ENCODE measurements at places on chromosomes 1 and 21.

DNA sequence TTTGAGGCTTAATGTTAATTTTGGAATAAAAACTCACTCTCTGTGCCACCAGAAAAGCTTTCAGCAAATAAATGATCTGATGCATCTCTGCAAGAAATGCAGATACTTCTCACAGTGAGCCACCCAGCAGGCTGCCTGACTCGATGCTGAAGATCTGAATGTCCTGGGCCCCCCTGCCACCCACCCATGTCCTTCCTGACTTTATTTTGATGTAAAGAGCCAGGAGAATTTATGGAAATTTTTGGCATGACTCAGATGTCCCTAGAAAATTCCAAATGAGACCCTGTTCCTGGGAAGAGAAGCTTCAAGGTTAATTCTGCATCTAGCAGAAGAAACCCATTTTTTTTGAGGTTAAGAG is 62.8 kb upstream of the COA6 start:
- no peak for DNase-seq

GRCh38 chr1:57067863-57068262 is 102.0 kb upstream of the C8B start:
- no peak for DNase-seq

DNA sequence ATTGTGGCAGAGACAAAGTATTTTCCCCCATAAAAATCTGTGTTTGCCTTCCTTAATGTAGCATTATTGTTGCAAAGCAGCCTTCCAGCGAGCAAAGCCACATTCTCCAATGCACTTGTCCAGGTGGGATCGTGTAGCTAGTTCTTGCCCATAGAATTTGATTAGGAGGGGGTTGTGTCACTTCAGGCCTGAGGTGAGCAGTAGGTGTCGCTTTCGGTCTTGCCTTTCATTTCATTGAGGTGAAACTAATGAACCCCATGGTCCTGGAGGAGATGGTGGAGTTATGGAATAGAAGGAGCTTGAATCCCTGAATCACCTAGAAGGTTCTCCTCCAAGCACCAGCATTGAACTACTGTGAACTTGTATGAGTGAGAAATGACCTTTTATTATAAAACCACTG is 318.9 kb upstream of the PBX1 start:
- no peak for DNase-seq

GRCh38 chr1:223738465-223739365 is 26.4 kb downstream of the CAPN2 start:
- DNase-seq, result no peak

- DNase-seq, result no peak
Measured at GRCh38 chr1:236185687-236186086, 43.3 kb downstream of the GPR137B start.

- no peak for DNase-seq
Measured at GRCh38 chr1:185157599-185158412, 839 bp downstream of the SWT1 start.

DNA sequence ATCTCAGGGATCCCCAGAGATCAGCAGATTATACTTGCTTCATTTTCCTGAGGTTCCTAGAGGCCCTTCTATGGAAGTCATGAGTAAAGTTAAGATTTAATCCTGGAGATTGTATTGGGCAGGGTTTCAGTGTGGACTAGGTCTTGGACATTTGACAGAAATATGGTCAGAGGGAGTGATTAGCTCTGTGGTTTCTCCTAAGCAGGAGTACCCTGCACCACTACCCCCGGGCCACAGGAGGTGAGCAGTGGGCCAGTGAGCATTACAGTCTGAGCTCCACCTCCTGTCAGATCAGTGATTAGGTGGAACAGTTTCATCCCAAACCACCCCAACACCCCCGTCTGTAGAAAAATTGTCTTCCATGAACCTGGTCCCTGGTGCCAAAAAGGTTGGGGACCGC is 43.2 kb downstream of the PHACTR4 start:
- DNase-seq, result no peak
